ENCODE measurements at places on chromosomes 16 and 17.

DNA sequence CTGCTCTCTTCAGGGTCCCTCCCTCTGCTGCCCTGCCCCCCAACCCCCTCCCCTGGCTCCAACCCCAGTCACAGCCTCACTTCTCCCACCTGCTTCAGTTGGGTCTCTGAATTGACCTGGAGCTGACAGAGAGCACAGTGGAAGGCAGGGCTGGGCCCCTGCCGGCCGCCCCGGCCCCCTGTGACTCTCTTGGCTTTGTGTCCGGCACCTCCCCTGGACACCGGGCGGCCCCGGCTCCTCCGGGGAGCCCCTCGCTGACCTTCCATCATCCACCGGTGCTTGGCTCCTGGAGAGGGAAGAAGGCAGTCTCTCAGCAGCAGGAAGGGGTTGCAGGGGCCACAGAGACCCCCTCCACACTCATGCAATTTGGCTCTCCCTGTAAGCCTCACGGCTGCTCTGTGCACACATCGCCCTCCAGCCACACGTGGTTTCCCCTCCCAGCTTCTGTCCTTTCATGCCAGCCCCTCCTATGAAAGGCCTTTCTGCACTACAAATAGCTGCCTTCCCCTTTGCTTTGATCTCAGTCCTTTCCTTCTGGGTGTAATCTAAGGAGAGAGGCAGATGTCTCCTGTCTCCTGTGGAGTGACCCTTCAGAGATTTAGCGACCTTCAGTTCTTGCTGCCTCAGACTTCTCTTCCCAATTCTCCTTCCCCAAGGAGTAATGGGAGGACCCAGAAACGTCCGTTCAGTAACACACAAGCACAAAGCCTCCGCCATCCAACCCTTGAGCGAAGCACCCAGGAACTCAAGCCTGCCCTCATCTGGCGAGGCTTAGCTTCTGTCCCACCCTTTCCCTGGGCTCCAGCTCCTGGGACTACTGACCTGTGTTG, 8.3 kb downstream of the NKIRAS2 start:
- no peak for DNase-seq

DNA sequence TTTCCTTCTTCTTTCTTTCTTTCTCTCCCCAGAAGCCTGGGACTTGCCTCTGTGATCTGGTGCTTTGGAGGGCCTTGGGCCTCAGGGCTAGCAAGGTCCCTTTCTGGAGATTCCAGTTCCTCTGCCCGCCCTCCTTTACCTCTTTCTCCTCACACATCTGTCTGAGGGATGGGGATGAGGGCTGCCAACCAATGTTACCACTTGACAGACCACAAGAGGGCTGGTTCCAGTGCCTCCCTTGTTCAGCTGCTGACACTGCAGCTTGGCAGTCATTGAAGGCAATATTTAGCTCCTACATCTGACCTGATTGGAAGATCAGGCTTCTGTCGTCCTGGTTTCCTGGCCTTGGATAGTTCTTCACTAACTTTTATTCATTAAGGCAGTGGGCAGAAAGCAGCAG, 3.6 kb upstream of the ZNF652 start:
- peak; percentile 37 for DNase-seq

DNA sequence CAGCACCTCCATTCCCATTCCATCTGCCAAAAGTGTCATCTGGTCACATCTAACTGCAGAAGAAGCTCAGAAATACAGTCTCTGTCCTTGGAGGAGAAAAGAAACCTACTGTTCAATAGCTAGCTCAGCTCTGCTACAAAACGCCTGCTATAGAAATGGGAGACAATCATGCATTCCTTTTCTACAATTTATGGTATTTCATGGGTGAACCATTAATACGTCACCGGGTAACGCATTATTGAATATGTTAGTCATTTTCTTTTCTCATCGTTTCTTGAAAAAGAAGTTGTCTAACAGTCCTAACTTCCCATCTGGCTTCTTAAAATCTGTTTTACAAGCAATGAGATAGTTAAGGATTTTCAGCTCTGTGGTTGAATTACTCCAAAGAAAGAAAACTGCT, 496.7 kb upstream of the RBFOX1 start:
- no peak for DNase-seq

- no peak for DNase-seq
Observed at GRCh38 chr17:40097087-40097486, 3.3 kb downstream of the NR1D1 start.

DNA sequence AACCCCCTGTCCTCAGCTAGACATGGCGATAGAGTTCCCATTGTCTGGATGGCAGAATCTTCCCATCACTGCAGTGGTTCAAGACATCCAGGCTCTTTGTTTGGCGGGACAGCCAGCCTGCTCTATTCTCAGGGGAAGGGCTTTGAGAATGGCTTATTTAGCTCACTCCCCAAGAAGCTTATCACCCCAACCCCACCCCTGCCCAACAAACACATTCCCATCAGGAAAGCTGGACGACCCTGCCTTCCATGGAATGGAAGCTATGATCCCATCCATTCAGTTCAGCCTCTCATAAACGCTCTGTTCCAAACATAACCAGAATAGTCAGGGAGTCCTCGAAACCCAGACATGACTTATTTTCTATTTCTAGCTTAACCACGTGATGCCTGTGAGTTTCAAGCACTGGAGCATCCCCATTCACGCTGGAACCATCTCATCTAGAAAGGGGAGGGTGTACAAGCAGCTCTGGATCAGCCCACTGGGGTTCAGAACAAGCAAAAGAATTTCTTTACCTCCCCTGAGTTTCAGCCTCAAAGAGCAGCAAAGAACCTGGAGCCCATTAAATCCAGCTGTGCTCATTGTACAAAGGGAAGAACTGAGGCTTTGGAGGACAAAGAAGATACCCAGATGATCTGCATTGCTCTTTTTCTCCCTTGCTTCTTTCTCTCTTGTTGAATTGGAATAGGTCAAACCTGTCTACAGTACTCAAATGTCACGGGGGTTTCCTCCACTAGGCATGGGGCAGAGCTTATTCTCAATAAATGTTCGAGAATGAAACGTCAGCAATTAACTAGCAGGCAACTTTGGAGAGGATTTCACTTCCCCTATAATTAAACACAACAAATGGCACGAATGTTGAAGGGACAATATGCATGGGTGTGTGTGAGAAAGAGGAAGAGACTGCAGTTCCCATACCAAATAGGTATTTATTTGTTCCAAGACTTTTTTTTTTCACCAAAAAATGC, 93.1 kb downstream of the XYLT1 start:
- DNase-seq, result no peak

- no peak for DNase-seq
Observed at GRCh38 chr17:77190576-77190975, 49.8 kb downstream of the SEC14L1 start.

DNA sequence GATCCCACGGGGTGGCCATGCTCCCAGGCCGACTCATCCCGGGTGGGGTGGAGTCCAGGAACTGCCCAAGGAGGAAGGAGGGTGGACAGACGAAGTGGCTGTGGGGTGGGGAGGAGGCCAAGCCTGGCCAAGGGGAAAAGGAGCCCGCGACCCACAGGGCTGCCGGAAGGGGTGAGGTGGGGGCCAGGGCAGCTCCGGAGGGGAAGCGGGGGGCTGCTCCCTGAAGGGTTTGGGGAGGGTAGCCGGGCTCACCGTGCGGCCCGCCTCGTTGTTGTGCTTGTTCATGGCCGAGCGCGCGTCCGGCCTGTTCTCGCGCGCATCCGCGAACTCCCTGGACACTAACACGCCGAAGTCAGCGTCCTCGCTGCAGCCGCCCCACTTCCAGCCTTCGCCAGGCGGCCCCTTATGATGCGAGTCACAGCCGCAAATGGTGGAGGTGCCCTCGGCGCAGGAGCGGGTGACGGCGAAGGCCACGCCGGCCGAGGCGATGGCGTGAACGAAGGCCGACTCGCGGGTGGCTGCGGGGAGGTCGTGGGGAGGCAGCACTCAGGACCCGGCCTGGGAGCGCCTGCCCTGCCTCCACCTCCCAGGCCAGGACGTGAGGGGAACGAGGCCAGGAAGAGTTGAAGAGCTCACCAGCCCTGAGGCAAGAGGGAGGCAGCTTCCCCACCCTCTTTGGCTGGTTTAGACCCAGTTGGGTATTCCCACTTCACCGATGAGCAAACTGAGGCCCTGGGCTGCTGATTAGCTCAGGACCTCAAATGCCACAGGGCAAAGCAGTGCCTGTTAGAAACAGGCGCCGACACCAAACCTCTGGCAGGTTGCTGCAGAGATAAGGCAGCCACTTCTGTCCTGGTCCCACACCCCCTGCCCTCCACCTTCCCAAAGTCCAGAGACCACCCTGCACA, 48.7 kb downstream of the WNT3 start:
- DNase-seq, result no peak

DNA sequence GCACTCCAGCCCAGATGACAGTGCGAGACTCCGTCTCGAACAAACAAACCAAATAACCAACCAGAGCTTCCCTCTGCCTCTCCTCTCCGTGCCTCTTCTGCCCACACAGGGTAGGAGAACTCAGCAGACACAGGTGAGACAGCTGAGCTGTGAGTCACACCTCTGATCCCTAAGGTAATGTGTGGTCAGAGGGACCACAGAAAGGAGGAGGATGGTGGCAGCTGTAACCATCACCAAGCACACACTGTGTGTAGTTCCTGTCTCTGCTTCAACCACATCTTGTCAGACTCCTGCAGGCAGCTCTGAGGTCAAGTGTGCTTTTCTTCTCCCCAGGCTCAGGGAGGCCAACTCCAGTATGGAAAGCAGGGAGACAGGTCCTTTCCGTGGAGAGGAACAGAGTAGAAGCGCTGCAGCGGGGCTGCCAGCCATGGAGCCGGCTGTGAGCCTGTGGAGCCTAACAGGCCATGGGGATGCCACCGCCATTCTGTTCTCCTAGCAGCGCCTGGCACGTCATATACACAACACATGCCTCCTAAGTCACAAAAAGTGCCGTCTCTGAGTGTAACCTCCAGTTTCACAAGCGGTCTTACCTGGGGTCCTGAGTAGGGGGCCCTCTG, 7.1 kb downstream of the NUDT16L1 start:
- DNase-seq, result no peak

GRCh38 chr17:48841395-48841831, 10.6 kb downstream of the CALCOCO2 start:
- peak; percentile 46 for DNase-seq

DNA sequence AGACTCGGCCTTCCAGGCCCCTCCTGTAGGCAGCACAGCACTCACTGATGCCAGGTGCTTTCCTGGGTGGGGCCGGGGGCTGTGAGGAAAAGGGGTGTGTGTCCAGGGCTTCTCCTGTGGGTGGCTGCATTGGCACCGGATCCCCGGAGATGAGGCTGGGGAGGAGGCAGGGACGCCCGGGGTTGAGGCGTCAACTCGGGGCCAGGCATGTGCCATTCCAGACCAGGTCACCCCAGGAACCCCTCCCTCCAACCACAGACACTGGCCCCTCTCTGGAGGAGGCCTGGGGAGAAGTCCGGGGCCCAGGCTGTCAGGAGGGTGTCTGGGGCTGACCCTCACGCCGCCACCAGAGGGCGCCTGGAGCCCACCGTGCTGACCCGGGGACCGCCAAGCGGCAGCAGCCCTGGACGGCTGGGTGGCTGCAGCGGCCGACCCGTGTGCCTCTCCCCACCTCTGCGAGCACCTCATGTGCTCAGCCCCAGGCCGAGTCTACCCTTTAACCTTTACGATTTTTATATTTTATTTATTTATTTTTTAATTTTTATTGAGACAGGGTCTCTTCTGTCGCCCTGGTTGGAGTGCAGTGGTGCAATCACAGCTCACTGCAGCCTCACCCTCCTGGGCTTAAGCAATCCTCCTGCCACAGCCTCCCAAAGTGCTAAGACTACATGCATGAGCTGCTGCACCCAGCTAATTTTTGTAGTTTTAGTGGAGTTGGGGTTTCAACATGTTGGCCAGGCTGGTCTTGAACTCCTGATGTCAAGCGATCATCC, 3.2 kb upstream of the METRN start:
- peak; percentile 54 for DNase-seq

DNA sequence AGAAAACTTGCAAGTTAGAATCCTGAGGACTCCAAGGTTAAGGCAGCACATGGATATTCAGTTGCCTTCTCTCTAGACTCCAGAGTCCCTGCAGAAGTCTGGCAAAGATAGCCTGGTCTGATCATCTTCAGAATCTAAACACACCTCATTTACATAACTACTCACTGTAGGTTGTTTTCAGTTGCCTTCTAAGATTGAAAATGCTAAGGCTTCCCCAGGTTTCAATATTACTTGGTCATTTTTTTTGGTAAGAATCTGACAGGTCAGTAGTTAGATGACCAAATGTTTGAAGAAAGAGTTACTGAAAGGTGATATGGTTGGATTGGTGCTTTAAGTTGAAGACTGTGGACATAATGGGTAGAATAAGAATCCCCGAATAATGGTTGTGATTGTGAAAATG, 205.4 kb upstream of the KCNJ16 start:
- no peak for DNase-seq

DNA sequence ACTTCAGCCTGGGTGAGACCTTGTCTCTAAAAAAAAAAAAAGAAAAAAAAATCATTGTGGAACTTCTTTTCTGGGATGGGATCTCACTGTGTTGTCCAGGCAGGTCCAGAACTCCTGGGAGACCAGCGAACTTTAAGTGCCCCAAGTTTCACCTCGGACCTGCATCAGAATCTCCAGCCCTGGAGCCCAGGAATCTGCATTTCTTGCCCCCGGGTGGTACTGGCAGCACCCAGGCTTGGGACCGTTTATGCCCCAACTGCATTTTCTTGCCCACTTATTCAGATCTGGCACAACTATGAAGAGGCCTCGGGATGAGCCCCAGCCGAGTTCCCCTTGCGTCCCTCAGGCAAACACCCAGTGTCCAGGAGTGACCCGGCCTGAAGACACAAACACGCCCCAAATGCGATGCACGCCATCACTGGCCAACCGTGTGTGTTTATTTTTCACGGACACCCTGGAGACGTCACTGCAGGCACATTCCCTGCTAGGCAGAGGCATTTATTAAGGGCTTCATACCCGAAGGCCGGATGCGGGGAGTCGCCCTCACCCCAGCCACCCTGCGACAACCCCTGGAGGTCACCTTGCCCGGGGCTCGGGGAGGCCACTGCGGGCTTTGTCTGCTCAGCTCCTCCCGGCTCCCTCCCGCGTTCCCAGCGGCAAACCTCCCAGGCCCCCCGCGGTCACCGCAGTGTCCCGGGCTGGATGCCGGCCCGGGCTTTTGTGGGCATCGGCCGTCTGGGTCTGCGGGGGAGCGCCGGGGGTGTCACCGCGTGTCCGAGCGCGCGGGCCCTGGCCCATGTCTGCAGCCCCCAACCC, 684 bp upstream of the SPIRE2 start:
- DNase-seq, result no peak

DNA sequence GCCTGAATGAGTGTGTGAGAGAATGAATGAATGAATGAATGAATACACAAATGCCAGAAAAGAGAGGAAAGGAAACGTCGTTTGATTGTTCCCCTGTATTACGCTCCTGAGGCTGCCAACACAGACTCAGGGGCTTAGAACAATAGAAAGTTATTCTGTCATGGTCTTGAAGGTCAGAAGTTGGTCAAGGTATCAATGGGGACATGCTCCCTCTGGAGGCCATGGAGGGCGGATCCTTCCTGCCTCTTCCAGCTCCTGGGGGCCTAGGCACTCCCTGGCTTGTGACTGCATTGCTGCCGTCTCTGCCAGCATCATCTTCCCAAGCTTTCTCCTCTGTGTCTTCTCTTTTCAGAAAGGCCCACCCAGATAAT, 1.5 kb upstream of the SLC38A8 start:
- DNase-seq, result no peak

DNA sequence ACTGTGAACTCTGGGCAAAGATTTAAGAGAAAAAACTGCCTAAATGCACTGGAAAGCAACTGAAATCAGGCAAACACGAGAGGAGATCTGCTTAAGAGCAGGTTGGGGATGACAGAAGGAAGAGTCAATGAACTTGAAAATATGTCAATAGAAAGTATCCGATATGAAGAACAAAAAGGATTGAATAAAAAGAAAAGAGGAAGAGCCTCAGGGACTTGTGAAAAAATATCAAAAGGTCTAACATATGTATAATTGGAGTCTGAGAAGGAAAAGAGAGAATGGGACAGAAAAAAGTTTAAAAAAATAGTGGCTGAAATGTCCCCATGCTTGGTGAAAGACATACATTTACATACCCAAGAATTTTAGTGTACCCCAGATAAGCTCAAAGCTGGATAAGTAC, 195.5 kb downstream of the COPRS start:
- no peak for DNase-seq

All from GDM1 (cell line).